ENCODE measurements at places on chromosomes 5 and 9.

GRCh38 chr5:36073595-36074216, 7.0 kb upstream of the UGT3A2 start:
- DNase-seq = no peak

DNA sequence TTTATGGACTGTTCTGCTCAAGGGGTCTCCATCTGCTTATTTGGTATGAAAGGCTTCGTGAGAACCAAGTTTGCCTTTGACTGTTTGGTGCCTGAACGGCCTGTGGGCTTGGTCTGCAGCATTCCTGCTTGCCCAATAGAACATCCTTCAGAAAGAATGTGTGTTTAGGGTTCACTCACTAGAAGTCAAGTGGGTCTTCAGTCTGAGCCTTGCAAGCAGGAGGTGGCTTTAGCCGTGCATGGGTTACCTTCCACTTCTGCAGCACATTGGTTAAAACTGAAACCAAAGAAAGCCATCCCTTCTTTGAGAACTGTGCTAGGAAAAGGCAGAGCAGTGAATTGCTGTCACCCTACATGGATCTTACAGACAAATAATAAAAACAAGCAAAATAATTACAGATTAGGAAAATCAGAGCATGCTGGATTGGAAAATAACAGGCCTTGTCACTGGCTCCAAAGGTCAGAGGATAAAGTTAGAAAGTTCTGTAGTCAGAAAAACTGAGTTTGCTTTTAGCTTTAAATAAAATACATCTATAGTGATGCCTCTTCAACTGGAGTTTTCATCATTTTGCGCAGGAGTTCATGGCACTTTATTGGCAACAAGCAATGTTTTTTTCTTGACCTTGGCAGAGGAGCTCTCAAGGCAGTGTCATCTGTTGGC, 16.6 kb downstream of the WWC1 start:
- DNase-seq = no peak

DNA sequence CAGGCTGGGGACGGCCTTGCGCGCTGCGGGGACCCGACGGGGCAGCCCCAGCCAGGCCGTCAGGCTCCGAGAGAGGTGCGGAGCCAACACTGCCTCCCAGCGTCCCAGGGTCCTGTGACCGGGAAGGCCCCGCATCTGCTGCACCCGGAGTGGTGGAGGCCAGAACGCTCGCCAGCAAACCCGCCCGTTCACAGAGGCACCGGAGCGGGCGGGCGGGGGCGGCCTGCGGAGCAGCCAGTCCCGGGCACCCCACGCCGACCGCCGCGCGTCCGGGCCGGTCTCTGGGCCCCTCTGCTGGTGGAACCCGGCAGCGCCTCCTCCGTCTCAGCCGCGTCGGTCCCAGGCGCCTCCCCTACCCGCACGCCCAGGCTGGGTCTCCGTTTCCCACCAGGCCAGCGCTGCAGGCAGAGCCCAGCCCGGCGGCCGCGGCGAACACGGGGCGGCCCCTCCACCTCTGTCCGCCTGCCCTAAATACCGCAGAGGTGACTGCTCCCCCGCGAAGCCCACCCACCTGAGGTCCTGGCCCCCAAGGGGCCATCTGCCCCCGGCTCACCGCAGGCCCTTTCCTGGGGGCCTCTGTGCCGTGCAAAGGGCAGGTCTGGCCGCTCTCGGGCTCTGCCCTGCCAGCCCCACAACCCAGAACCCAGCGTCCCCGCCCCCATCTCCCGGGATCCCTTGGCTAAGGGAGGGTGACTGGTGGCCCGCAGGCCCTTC, 15.9 kb downstream of the EXD3 start:
- peak; percentile 56 for DNase-seq

DNA sequence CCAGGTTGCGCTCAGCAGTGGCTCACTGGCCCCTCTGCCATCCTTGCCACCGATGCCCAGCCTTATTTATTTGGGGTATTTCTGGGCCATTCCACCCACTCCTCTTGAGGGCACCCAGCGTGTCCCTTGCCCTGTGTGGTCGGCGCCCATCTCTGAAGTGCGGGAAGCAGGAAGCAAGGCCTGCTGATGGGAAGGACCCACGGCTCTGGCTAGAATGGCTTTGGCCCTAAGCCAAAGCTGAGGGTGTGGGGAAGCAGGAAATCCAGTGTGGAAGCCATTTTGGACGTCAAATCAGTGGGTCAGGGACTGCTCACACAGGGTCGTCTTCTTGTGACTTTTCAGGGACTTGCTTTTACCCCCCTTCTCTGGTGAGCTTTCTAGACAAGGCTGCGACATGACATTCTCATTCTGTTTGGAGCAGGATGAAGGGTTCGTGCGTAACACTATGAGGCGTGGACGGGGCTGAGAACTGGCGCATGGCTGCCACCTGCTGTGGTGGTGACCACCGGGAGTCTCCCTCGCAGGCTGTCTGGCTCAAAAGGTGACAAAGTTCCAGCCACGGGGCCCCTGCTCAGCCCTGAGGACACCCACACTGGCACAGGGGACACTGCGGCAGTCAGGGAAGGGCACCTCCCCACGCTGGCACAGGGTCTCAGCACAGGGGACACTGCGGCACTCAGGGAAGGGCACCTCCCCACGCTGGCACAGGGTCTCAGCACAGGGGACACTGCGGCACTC, 50.7 kb upstream of the NKD2 start:
- DNase-seq = no peak

- no peak for DNase-seq
Observed at GRCh38 chr5:135887881-135888614, 7.6 kb downstream of the IL9 start.

DNA sequence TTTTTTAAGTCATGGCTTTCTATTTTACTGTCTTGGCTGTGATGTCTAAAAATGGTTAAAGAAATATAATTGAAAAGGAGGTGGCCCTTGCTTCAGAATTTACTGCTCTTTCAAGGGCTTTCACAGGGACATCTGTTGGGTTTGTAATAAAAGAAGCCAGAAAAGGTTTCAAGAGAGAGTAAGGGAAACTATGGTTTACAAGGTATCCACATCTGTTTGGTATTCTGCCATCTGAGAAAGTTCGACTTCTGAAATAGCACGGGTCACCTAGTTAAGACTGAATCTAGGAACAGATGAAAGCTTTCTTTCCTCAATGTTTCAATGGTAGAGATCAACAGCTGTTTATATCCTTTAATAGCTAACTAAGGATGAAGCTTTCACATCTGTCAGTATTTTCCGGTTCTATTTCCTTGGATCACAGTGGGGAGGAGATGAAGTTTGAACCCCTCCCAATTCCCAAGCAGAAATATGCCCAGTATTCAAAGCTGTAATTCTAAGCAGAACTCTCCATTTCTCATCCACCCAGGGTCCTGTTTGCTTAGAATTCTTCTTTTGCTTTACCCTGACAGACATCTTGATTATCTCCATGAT, 72.8 kb upstream of the IFNK start:
- DNase-seq = no peak

GRCh38 chr5:36675282-36675681, 68.9 kb downstream of the SLC1A3 start:
- no peak for DNase-seq

Measured in stimulated activated CD4-positive, alpha-beta T cell treated with anti-CD3 and anti-CD28 coated beads, Interleukin-12 subunit alpha, Interleukin-12 subunit beta, amount 100 ng/mL, for 24 hours (primary cell).